ENCODE measurements at places on chromosomes 16 and 17.

DNA sequence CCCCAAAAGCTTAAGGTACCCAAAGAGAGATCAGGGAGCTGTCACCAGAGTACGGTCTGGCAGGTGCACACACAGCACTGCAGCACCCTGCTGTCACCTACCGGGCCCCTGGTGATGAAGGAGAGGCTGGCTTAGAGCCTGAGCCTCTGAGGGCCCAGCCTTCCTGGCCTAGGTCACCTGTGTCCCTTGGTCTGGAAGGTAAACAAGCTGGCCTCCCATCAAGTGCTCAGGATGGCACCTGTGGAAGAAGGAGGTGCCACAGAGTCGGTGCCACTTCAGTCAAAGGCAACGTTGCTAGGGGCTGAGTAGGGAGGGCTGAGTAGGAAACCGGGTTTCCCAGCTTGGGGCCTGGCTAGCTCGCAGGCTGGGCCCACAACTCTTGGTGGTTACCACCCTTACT lies 70.7 kb downstream of the COG7 start:
- DNase-seq: no peak

GRCh38 chr17:38891441-38891840 lies 21.6 kb downstream of the LASP1 start:
- no peak for DNase-seq

DNA sequence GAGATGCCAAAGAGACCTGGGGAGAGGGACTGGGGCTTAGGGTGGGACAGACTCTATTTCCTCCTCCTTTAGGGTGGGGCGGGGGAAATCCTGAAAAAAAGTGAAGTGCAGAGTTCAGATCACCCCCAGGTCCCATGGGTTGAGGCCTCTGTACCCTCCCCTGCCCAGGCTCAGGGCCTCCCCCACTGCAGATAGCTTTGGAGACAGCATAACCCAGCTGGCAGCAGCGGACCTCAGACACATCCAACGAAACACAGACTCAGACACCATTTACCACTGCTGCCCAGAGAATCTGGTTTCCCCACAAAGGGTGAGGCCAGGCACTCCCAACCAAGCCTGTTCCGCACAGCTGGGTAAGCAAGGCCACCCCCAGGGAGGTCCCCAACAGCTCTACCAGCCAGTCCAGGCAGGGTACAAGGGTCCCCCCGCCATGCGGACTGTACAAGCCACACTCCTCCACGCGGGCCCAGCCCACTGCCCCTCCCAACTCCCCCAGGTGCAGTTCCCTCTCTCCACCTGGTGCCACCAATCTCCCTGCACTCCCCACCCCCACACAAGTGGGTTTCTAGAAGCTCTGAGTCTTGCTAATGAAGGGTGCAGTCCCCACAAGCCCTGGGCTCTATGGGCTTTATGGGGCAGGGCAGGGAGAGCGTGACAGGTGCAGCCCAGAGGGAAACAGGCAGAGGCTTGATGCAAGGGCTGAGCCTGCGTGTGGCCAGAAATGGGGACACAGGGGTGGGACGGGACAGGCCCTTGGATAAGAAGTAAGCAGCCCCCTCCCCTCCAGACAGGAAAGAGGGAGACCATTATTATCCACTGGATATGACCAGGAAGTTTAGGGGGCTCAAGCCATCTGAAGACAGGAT lies 8.9 kb downstream of the RHBDF2 start:
- no peak for DNase-seq

- no peak for DNase-seq
Measured at GRCh38 chr16:5838725-5839124, 741.1 kb upstream of the EEF2KMT start.

- DNase-seq: peak; percentile 31
Measured at GRCh38 chr17:72985882-72986720, 106.4 kb downstream of the SLC39A11 start.

GRCh38 chr17:81253358-81254131 lies 14.4 kb downstream of the NDUFAF8 start:
- peak; percentile 50 for DNase-seq

DNA sequence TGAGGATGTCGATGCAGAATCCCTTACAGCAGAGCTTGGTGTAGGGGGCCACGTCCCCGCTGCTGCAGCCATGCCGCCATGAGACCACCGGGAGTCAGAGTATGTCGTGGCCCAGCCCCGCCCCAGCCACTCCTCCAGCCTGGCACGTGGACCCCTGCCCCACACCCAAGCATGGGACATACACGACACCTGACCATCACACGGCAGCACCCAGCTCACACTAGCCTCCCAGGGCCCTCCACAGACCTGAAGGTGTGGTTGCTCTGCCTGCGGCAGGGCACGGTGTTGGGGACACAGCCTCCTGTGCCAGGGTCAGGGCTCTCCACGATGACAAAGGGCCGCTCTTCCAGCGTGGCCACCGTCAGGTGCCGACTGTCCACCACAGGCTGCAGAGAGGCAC lies 9.4 kb downstream of the GRIN2C start:
- DNase-seq: no peak

GRCh38 chr17:59121901-59122480 lies 15.3 kb upstream of the TRIM37 start:
- no peak for DNase-seq

GRCh38 chr17:32161029-32161428 lies 18.7 kb downstream of the RHOT1 start:
- DNase-seq: no peak

GRCh38 chr17:66040402-66040801 lies 151.5 kb downstream of the CEP112 start:
- peak; percentile 7 for DNase-seq

DNA sequence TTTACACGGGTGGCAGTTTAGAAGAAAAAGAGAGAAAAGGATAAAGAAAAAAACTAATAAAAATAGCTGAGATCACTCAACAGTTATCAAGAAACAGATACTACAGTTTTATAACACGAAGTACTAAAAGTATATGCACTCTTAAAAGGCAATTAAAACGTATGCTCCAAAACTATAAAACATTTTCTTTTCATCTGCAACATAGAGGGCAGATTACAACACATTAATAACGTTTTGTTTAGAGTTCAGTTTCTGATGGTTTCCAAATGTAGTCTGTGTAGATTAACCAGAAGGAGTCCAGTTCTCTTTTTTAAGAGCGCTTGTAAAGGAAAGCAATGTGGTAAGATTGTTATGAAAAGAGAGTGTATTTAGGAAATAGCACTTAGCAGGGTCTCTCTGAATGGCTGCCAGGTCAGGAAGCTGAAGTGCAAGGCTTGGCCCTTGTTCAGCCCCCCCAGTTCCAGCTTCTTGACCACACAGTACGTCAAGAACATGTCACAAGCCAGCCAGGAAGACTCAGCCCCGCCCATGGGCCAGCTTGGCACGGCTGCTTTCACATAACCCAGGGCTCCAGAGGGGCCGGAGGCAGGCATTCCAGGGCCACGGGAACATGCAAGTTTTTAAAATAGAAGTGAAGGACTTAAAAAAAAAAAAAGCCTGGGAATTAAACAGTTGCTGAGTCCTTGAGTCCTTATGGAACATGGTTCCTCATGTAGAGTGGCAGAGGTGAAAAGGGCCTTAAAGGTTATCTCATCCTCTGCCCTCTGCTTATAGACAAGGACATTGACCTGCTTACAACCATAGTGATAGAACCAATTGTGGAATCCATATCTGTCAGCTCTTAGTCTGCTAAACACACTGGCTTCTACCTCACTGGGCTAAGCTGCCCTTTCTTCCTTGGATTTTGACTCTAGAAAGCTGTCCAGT lies 147.4 kb upstream of the TBX2 start:
- DNase-seq: no peak

- no peak for DNase-seq
Measured at GRCh38 chr17:46053911-46054534, 55.0 kb downstream of the STH start.

DNA sequence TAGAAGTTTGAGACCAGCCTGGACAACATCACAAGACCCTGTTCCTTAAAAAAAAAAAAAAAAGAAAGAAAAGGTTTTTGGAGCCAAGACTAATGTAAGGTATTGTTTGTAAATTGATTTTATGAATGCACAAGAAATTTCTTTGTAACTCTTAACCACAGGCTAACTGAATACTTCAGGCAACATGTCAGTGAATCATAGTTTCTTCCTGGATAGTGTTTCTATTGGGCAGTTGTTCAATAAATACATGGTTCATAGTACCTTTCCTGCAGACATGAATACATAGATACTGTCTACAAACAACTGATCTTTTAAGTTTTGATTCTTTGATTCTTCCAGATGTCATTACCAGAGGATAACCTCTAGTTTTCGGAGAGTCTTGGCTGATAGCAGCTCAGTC lies 11.6 kb downstream of the DDX42 start:
- no peak for DNase-seq

GRCh38 chr17:77454242-77455095 lies 313.7 kb downstream of the SEC14L1 start:
- DNase-seq: peak; percentile 89

DNA sequence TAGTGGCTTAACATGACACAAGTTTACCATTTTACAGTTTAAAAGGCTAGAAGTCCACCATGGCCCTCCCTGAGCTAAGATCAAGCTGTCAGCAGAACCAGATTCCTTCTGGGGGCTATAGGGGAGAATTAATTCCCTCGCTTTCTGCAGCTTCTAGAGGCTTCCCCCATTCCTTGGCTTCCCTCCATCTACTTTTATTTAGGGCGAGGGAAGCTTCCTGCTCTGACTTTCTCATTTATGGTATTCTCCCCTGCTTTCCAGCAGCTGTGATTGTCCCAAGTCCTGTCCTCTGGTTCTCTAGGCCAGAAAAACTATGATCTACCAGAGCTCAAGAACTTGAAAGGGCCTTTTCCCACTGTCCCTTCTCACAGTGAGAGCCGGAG lies 4.3 kb downstream of the CETP start:
- DNase-seq: no peak

DNA sequence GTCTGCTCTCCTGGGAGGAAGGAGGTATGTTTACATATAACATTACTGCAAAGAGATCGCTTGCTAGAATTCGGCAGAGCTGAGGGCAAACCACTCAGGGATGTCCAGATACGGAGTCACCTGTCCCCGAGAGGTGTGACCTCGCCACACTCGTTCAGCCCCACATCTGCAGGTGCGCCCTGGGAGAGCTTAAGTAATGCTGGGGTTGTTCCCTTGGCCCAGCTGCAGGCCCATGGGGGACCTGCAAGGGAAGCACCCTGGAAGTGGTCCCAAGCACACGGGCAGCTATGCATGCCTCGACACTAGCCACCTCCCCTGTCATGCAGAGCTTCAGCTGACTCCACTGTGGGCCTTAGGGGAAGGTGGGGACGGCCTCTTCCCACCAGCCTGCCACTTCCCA lies 22.2 kb downstream of the USP22 start:
- no peak for DNase-seq

GRCh38 chr17:47917581-47917980 lies 21.5 kb downstream of the SP2 start:
- DNase-seq: no peak

- no peak for DNase-seq
Measured at GRCh38 chr17:9371019-9371418, 204.6 kb downstream of the STX8 start.

DNA sequence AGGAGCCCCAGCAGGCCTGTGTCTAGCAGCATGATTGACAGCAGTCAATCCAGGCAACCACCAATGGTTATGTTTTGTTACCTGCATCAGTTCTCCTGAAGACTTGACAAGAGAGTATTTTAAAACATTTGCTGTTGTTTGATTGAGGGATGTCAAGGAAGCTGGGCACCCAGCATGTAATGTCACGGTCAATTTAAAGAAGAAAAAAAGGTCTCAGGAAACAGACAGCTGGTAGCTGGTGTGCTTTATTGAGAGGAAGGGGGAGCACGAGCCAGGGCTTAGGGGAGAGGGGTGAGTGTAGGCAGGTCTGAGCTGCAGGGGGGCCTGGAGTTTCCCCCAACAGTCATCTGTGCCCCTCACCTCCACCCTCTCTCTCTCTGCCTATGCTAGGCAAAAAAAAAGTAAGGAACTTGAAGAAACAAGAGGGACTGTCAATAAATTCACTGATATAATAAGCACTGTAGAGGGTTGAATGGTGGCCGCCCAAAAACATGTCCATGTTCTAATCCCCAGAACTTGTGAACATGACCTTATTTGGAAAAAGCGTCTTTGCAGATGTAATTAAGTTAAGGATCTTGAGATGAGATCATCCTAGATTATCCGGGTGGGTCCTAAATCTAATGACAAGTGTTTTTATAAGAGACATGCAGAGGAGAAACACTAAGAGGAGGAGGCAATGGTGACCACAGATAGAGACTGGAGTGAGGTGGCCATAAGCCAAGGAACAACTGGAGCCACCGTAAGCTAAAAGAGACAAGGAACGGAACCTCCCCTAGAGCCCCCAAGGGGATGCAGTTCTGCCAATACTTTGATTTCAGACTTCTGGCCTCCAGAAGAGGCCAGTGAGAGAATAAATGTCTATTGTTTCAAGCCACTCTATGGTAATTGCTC lies 14.5 kb downstream of the TSPOAP1 start:
- peak; percentile 95 for DNase-seq

DNA sequence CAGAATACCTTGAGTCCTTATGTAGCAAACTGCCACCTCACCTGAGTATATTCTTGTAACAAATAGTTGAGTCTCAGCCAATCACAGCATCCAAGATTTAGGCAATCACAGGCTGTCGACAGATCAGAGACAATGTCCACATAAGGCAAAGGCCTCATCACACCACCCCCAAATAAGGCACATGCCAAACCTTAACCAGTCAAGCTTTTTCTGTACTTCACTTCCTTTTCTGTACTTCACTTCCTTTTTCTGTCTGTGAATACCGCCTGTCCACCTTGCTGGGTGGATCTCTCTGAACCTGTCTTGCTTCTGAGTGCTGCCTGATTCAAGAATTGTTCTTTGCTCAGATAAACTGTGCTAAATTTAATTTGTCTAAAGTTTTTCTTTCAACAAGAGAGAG lies 210.4 kb upstream of the N4BP1 start:
- no peak for DNase-seq

- DNase-seq: no peak
Measured at GRCh38 chr17:66678827-66679226, 156.1 kb upstream of the CACNG5 start.

GRCh38 chr17:36593656-36594316 lies 2.1 kb downstream of the DHRS11 start:
- no peak for DNase-seq

DNA sequence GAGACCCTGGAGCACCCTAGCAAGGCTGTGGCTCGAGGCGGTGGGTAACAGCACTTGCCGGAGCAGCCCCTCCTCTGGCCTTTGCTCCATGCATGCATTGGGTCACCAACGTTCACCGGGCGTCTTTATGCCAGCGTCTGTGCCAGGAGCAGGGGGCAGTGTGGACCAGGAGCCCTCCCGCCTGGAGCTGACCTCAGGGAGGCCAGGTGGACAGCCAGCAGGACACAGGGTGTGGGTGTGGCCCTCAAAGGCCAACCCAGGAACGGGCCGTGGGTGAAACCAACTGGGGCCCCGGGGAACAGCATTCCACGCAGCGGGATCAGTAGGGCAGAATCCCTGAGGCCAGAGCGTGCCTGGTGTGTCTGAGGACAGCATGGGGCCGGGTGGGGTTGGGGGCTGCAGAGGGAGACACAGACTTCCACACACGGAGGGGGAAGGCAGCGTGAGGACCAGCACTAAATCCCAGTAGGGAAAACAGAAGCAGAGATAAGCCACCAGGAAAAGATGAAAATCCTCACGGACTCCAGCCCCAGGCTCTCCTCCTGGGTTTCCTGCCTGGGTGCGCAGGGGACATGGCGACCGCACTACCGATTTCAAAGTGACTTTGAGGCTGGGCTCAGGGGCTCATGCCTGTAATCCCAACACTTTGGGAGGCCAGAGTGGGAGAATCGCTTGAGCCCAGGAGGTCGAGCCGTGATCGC lies 2.9 kb upstream of the CD7 start:
- DNase-seq: no peak
